ENCODE measurements at places on chromosomes 3 and 15.

- no peak for DNase-seq
These were observed 3.2 kb downstream of the PFKFB4 start for GRCh38 chr3:48553361-48553760.

DNA sequence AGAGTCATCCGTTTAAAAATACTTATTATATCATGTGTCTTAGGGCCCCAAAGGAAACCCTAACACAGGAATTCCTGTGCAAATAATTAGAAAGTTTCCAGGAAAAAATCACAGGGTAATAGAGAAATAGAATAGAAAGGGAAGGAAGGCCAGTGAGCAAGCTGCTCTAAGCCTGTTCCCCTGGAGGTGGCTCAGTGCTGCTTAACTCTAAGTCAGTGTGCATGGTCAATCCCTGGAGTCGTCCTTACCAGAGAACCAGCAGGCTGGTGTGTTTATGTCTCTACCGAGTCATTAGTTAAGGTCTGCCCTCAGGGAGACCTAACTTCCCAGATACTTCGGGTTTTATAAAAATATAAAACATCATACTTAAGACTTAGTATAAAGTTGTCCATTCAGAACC, 21.0 kb upstream of the MCF2L2 start:
- no peak for DNase-seq

DNA sequence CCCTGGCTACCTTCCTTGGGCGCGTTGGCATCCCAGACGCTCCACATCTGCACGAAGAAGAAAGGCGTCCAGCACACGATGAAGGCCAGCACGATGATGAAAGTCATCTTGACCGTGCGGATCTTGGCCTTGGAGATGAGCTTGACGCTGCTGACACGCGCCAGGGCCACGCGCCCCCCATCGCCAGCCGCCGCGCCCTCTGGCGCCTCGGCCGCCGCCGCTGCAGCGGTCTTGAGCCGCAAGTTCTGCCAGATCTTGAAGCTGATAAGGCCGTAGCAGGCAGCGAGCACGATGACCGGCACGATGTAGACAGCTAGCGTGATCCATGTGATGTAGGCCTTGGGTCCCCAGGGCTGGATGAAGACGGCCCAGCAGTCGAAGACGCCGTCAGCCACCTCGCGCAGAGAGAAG, 2.2 kb downstream of the OXTR start:
- DNase-seq = no peak

- no peak for DNase-seq
These were observed 52.8 kb upstream of the THUMPD3 start for GRCh38 chr3:9310043-9310442.

- DNase-seq = no peak
These were observed 74.9 kb upstream of the CHRNB4 start for GRCh38 chr15:78715930-78716329.
